Body of pancreas (tissue), 4 donors: ENCODE measurements at places on chromosomes 3 and 15. TPM values are rescaled to one million over a fixed set of nuclear protein-coding genes. Genes with fewer than 3 reads are reported as not detected.

The NPAP1 gene
- 0.33 TPM for total RNA-seq

The C15orf62 gene
- total RNA-seq, result not detected

The MYZAP gene
- 10.9 TPM for total RNA-seq

DNA sequence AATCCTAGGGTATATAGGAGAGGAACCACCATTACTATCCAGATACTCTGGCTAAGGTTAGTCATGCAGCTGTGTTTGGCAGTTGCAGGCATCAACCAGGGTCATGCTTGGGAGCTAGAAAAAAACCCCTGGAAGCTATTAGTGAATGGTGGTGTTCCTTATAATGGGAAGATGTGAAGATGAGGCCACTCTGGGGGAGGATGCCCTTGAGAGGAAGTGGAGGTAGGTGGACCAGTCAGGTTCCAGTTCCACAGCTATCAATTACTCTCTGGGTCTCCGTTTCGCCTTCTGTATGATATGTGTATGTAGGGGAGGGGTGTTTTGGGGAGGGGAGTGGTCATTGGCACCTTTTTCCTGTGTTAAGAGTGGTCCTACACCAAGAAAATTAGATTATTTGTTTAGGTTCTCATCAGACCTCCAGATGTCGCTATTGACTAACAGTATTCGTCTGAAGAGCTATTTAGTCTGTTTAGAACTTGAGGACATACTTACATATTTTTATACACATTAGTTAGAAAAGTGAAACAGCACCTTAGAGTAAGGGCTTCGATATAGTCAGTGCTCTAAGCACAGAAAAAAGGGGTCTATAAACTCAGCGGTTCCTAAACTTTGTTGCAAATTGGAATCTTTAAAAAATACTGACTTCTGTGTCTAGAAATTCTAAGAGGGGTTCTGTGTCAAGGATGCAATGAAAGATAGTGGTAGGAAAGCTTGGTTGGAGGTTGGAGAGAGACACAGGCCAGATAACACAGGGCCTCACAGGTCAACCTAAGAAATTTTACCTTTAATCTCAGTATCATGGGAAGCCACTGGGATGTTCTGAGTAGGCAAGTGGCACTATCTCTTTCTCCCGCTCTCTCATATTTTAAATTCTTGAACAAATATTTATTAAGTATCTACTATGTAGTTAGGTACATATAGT is 9.1 kb upstream of the HPS3 start:
- no peak overlapping the region for H3K4me3 ChIP-seq
- DNase-seq, result no peak
- no peak overlapping the region for H3K27ac ChIP-seq
- no peaks in the 10 kb centered on the region for H3K36me3 ChIP-seq

The KNG1 gene
- not detected for total RNA-seq

DNA sequence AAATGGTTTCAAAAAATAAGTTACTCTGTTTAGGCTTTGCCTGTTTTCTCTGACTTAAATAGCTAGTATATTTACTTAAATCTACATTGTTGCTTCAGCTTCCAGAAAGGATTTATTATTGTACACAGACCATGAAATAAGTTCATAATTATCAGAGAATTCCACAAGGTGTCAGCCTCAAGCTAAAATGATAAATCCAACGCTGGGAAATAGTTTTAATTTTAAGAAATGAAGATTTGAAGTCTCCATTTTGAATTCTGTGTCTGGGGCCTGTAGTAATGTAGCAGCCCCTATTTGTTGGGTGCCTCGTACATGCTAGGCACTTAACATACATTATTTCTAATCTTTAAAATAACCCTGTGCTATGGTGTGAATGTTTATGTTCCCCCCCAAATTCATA is 92.6 kb upstream of the KCNMB2 start:
- H3K27ac ChIP-seq, result no peak overlapping the region
- no peak overlapping the region for H3K4me3 ChIP-seq
- DNase-seq, result no peak
- no peaks in the 10 kb centered on the region for H3K36me3 ChIP-seq
- peaks cover 13% of the 10 kb centered on the region for H3K4me1 ChIP-seq

- no peaks in the 10 kb centered on the region for H3K27me3 ChIP-seq
- DNase-seq, result no peak
- no peaks in the 10 kb centered on the region for H3K4me1 ChIP-seq
- no peak overlapping the region for H3K27ac ChIP-seq
- H3K36me3 ChIP-seq, result no peaks in the 10 kb centered on the region
These were observed 421.5 kb downstream of the MAGI1 start for GRCh38 chr3:65617209-65617608.

DNA sequence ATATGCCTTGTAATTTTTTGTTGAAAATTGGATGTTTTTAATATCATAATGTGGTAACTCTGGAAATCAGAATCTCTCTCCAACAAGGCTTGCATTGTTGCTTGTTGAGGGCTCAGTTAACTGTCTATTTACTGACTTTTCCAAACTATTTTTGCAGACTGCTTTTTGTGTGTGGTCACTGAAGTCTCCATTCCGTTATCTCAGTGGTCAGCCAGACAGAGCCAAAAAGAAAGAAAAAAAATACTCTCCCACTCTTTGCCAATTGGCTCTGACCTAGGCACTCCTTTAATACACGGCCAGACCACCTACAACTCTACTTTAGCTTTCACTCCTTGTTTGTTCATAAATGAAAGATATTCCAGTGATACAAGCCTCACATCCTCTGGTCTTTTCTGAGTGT is 52.5 kb downstream of the IFT80 start:
- H3K4me3 ChIP-seq, result no peak overlapping the region
- H3K27me3 ChIP-seq, result no peaks in the 10 kb centered on the region
- DNase-seq, result no peak
- H3K27ac ChIP-seq, result no peak overlapping the region
- H3K36me3 ChIP-seq, result no peaks in the 10 kb centered on the region
- no peaks in the 10 kb centered on the region for H3K4me1 ChIP-seq

DNA sequence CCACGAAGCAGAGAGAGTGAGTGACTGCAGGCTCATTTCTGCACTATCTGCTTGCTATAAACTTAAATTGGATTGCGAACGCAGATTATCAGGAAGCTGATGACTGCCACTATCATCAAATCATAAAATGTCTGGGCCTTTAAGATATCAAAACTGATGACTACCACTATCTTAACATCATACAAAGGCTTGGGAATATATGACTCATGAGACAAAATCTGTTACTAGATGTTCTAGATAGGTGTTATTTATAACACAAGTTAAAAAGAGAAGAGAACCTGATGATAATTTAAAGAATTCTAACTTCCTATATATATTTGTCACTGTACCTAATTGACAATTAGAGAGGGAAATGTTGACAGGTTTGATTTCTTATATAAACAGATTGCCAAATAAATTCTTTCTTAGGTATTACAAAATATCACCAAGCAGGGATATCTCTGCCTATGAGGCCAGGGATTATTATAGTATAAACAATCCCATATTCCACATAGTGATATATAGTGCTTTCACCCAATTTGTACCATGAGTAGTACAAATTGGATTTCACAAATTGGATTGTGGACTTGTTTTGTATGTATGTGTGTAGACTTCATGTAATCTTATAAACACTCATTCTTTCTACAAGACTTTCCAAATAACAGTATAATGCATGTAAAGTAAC is 1157.2 kb downstream of the ROBO1 start:
- no peaks in the 10 kb centered on the region for H3K36me3 ChIP-seq
- no peak overlapping the region for H3K4me3 ChIP-seq
- H3K27me3 ChIP-seq, result no peaks in the 10 kb centered on the region
- DNase-seq, result no peak

DNA sequence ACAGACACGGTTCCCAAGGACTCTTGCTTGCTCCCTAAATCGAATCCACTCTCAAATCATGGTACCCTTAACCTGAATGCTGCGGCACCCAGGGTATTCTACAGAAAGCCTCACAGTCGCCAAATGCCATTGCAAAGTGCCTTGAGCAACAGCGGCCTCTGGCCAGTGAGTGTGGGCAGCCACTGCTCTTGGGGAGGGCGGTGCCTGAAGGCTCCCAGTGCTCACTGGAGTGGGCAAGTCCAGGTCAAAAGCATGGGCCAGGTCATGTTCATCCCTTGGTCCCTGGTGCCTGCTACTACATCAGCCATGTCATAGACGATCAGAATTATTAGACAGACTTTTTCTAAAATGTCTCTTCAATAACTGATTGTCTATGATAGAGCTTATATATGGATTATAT is 82.5 kb downstream of the ADAMTS17 start:
- H3K4me1 ChIP-seq, result no peaks in the 10 kb centered on the region
- no peaks in the 10 kb centered on the region for H3K36me3 ChIP-seq
- DNase-seq, result no peak
- H3K27ac ChIP-seq, result no peak overlapping the region
- H3K4me3 ChIP-seq, result no peak overlapping the region
- no peaks in the 10 kb centered on the region for H3K27me3 ChIP-seq

GRCh38 chr3:45864760-45865519 is 21.4 kb upstream of the CCR9 start:
- no peak overlapping the region for H3K27ac ChIP-seq
- H3K36me3 ChIP-seq, result no peaks in the 10 kb centered on the region
- no peaks in the 10 kb centered on the region for H3K27me3 ChIP-seq
- no peaks in the 10 kb centered on the region for H3K4me1 ChIP-seq
- no peak for DNase-seq

GRCh38 chr3:57726397-57726796 is 29.7 kb upstream of the SLMAP start:
- no peak for DNase-seq
- no peaks in the 10 kb centered on the region for H3K4me1 ChIP-seq
- H3K27ac ChIP-seq, result no peak overlapping the region
- no peaks in the 10 kb centered on the region for H3K27me3 ChIP-seq
- no peaks in the 10 kb centered on the region for H3K36me3 ChIP-seq

DNA sequence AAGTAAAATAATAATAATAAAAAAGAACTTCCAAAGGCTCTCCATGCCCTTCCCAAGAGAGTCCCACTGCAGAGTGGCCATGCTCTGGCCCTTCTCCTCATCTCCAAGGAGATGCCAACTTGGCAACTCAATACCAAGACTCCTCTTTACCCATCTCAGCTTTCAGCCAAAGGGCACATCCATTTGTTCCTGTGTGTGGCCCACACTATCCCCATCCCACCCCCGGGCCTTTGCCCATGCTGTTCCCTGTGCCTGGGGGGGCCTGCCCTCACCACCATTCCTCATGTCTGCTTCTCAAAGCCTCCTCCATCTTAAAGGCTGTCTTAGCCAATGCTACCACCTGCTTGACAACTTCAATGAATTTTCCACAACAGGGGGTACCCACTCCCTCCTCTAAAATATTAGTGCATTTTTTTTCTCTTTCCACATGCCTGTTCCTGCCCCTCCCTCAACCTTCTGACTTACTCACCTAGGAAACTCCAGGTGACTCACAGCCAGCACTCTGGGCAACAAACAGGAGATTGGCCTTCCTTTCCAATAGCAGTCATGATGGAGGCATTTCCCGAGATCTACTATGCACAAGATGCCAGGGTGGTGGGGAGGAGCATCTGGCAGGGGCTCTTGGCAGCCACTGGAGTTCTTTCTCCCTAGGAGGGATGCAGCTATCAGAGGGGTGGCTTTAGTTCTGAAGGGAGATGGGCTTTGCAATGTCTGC is 109.4 kb upstream of the SMAD3 start:
- H3K27ac ChIP-seq, result no peak overlapping the region
- H3K36me3 ChIP-seq, result no peaks in the 10 kb centered on the region
- no peaks in the 10 kb centered on the region for H3K27me3 ChIP-seq

- no peak for DNase-seq
- no peak overlapping the region for H3K4me3 ChIP-seq
- H3K27me3 ChIP-seq, result no peaks in the 10 kb centered on the region
- H3K4me1 ChIP-seq, result no peaks in the 10 kb centered on the region
These were observed 294.6 kb downstream of the MEX3B start for GRCh38 chr15:81751256-81751655.

GRCh38 chr3:185950728-185951127 is 12.9 kb upstream of the TRA2B start:
- H3K27ac ChIP-seq, result no peak overlapping the region
- peaks cover 12% of the 10 kb centered on the region for H3K4me1 ChIP-seq
- no peaks in the 10 kb centered on the region for H3K36me3 ChIP-seq
- no peak overlapping the region for H3K4me3 ChIP-seq

DNA sequence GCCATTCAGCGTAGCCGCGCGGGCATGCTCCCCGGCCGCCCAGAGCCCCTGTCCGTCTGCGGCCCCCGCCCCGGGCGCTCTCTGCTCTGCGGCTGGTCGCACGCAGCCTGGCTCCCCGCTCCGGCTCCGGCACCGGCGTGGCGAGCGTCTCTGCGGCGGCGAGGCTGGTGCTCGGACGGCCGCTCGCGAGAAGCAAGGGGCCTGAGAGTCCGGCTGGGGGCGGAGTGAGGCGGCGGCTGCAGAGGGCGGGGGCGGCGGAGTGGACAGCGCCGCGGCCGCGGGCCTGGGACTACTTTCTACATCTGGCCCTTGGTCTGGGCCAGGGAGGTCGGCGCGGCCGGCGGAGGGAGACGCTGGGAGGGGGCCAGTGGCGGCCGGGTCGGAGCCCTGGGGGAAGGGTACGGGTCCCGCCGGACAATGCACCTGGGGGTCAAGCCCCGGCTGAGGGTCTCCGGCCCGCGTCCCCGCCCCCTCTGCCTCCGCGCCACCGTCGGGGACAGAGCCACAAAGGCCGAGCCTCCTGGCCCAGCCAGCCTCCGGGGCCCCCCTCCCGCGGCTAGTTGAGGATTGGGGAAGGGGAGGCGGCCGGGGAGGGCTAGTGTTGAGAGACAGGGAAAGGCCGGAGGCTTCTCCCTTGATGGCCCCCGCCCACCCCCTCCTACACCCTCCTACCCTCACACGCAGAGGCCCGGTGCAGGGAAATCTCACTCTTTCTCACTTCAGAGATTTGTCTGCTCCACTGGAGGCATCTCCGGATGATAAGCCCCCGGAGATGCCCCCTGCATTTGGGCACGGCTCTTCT is at the start of gene PRTG:
Gene PRTG, minus strand, starts transcription at position 226 of the 802 bp plus-strand sequence. Its CDS starts 221 bp downstream, at position 5.
- H3K27me3 ChIP-seq, result peaks cover 29% of the 10 kb centered on the region
- H3K4me1 ChIP-seq, result peaks cover 25% of the 10 kb centered on the region
- DNase-seq, result peak; percentile 55
- H3K36me3 ChIP-seq, result no peaks in the 10 kb centered on the region

GRCh38 chr15:68421115-68421551 is 10.8 kb downstream of the ITGA11 start:
- DNase-seq, result peak; percentile 50
- no peak overlapping the region for H3K4me3 ChIP-seq
- no peaks in the 10 kb centered on the region for H3K36me3 ChIP-seq

DNA sequence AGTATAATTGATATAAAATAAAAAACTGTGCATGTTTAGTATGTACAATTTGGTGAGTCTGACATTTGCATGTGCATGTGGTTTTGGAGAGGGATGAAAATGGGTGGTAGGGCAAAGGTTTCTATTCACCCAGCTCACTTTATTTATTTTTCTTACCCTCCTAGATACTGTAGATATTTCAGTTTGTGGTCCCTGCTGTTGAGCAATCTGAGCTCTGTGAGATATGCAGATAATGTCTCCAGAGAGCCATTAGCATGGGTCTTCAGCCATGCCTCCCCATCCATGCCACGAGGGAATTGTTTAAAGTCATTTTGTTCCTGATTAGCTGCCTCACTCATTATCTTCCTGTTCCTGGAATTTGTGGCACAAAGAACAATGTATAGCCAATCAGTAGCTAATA is 44.4 kb upstream of the B3GALNT1 start:
- no peaks in the 10 kb centered on the region for H3K4me1 ChIP-seq
- H3K27ac ChIP-seq, result no peak overlapping the region
- no peak for DNase-seq
- H3K36me3 ChIP-seq, result no peaks in the 10 kb centered on the region
- H3K4me3 ChIP-seq, result no peak overlapping the region
- no peaks in the 10 kb centered on the region for H3K27me3 ChIP-seq
